ENCODE measurements at places on chromosomes 11 and 22.

- DNase-seq: peak; percentile 76
Measured at GRCh38 chr22:22720724-22721261, 76.4 kb downstream of the GGTLC2 start.

- DNase-seq: no peak
Measured at GRCh38 chr11:69884286-69884685, 65.1 kb upstream of the FGF3 start.

- DNase-seq: no peak
Measured at GRCh38 chr11:122322329-122322728, 206.3 kb upstream of the BLID start.

DNA sequence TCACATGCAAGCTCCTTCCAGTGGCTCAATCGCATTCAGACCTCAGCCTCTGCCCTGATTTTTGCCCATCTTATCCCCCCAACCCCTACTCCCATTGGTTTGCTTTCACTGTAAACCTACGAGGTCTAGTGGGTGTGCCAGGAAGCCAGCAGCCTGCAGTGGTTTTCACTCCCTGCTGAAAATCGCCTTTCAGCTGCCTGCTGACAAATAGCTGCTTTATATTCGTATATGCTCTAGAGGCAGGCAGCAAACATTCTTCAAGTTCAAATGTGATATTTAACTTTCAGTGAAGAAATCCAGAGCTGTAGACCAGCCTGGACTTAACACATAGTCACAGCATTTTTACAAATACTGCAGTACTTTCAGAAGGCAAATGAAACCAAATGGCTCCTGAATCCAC, 92.8 kb upstream of the APOA1 start:
- peak; percentile 20 for DNase-seq

GRCh38 chr11:64917663-64917995, 620 bp upstream of the ATG2A start:
- DNase-seq: no peak

GRCh38 chr11:120612513-120613263, 101.1 kb downstream of the GRIK4 start:
- DNase-seq: peak; percentile 84

- DNase-seq: no peak
Measured at GRCh38 chr11:8257003-8257664, 6.5 kb downstream of the LMO1 start.

DNA sequence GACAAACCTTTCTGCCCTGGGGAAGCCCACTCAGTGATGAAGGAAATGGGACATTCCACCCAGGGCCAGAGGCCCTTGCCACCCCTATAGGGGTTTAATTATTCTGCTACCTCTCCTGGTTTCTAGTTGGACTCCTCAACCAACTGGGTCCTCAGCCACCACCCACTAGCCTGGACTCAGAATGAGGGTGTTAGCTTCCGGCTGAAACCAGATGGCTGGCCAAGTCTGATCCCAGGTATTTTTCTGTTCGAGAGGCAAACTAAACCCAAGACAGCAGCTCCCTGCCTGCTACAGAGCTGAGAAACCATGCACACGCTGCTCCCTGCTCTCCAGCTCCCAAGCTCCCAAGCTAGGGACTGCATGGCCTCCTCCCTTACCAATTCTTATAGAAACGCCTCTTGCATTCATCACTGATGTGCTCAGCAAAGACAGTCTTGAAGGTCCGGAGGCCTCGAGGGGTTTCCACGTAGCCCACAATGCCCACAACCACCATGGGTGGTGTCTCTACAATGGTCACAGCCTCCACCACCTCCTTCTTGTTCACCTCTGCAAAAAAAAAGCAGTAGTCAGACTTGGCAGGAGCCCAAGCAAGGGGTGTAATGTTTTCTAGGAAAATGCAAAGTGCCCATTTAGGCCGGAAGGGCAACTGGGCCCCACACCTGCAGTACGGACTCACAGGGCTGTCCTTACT, 2.2 kb downstream of the RPL3 start:
- DNase-seq: no peak

GRCh38 chr22:35148866-35149548, 83.0 kb downstream of the ISX start:
- DNase-seq: no peak

DNA sequence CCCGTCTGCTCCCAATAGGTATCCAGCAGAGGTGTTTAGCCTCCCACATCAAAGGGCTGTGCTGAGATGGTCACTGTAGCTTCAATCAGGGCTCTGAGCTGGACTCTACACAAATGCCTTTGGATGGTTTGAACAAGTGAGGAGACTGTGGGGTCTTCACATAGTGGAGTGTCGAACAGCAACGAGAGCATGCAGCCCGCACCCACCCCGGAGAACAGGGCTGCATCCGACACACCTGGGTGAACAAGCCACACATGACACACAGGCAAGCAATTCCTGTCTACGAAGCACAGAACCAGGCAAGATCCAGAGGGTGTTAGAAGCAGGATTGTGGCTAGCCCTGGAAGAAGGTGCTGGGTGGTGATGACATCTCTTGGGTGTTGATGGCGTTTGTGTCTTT, 58.0 kb upstream of the FGF3 start:
- no peak for DNase-seq

GRCh38 chr11:19722702-19723101, 10.1 kb downstream of the NAV2 start:
- no peak for DNase-seq

DNA sequence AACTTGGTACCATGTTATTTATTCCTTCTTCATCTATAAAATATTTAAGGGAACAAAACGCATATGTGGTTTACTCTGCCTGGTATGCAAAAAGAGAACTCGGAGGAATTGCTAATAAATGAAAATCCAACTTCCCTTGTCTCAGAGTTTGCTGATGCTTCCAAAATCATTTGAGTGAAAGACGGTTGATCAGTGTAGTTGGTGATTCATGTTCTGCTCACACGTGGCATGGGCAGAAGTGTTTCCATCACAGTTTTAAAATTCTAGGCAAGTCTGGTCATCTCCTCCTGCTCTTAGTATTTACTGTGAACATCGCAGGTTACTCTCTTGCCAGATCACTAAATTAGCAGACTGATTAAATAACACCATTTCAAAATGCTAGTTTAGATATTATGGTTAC, 11.9 kb upstream of the PARVB start:
- DNase-seq: no peak

DNA sequence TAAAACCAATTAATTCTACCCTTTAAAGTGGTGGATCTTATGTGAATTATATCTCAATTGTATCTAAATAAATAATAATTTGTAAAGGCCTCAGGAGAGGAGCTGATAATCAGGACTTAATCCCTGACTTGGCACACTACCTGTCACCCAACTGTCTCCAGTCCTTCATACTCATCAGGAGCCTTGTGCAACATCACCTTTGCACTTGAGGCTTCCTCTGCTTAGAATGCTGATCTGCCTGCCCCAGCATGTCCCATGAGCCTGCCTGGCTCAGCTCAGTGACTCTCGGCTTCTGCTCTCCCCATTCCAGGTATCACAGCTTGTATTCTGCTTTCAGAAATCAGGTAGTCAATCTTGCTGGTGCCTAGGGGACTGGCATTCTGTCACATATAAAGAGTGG, 43.9 kb upstream of the PRODH start:
- no peak for DNase-seq

- no peak for DNase-seq
Measured at GRCh38 chr11:83818349-83818748, 532.2 kb upstream of the CCDC90B start.

DNA sequence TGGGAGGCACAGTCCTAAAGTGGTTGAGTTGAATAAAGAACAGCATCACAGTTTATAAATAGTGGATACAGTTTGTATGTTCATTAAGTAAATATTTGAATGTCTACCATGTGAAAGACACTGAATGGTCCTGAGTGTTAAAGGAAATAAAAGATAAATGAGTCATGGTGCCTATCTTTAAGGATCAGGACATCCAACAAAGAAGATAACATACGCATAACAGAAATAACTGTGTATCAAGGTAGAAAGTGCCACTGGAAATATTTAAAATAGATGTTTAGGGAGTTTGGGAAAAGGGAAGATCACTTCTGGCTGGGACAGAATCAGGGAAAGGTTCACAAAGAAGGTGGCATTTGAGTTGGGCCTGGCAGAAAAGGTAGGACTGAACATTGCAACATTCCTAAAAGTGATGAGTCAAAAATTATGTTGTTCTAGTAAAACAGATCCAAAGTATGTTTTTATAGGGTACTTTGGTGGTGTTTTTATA, 41.5 kb downstream of the CSTPP1 start:
- DNase-seq: no peak

GRCh38 chr11:88680806-88681205, 343.3 kb upstream of the CTSC start:
- no peak for DNase-seq

GRCh38 chr11:121566279-121567168, 113.8 kb upstream of the SORL1-AS1 start:
- DNase-seq: no peak
